Purkinje cell (primary cell): ENCODE measurements at places on chromosomes 1 and 21. TPM values are rescaled to one million over a fixed set of nuclear protein-coding genes. Genes with fewer than 3 reads are reported as not detected.

IL22RA1 gene
- not detected in 2 replicates for polyA plus RNA-seq

EXTL1 gene
- 0.50 TPM in 1 of 2 replicates, not detected in the other for polyA plus RNA-seq

C1orf116 gene
- not detected in 2 replicates for polyA plus RNA-seq

NBPF6 gene
- polyA plus RNA-seq = not detected in 2 replicates

RPL22 gene
- polyA plus RNA-seq = 167 and 173 TPM in 2 replicates

TFAP2E gene
- 0.57 and 1.0 TPM in 2 replicates for polyA plus RNA-seq

CHI3L1 gene
- not detected in 2 replicates for polyA plus RNA-seq

KCNE1 gene
- not detected in 2 replicates for polyA plus RNA-seq

LCE6A gene
- polyA plus RNA-seq = not detected in 2 replicates

S100A5 gene
- polyA plus RNA-seq = not detected in 2 replicates

LIN9 gene
- polyA plus RNA-seq = 1.7 and 2.3 TPM in 2 replicates

LCE1B gene
- polyA plus RNA-seq = not detected in 2 replicates

MFSD2A gene
- polyA plus RNA-seq = 0.73 and 4.1 TPM in 2 replicates

RGS13 gene
- not detected in 2 replicates for polyA plus RNA-seq

GPATCH2 gene
- polyA plus RNA-seq = 10.7 and 12.2 TPM in 2 replicates

HES2 gene
- not detected in 2 replicates for polyA plus RNA-seq

CNIH4 gene
- 159 and 169 TPM in 2 replicates for polyA plus RNA-seq
